ENCODE measurements at places on chromosomes 1 and 21.
A peak's percentile ranks its signal among the peaks of the same experiment; 100 is the strongest.

DNA sequence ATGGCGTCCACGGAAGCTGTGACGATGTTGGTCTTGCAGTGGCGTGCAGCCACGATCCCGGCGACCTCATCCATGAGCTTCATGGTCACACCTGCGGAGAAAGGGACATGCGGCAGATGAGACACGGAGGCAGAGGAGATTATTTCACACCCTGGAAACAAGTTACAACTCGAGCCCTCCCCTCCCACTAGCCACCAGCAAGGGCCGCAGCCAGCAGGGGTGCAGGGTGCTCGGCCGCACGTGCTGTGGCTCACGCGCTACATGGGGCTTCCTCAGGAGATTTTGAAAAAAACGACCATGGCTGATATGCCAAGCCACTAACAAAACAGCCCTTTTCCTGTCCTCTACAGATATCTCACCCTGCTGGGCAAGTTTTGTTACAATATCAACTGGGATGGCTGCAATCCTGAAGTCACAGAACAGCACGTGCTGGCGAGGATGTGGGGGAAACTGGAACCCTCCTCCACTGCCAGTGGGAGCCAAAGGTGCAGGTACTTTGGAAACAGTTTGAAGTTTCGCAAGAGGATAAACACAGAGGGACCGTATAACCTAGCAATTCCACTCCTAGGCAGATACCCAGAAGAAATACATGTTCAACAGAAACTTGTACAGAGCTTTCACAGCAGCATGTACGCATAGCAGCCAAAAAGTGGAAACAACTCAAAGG is 34.1 kb upstream of the GPR153 start:
- DNase-seq: no peak

DNA sequence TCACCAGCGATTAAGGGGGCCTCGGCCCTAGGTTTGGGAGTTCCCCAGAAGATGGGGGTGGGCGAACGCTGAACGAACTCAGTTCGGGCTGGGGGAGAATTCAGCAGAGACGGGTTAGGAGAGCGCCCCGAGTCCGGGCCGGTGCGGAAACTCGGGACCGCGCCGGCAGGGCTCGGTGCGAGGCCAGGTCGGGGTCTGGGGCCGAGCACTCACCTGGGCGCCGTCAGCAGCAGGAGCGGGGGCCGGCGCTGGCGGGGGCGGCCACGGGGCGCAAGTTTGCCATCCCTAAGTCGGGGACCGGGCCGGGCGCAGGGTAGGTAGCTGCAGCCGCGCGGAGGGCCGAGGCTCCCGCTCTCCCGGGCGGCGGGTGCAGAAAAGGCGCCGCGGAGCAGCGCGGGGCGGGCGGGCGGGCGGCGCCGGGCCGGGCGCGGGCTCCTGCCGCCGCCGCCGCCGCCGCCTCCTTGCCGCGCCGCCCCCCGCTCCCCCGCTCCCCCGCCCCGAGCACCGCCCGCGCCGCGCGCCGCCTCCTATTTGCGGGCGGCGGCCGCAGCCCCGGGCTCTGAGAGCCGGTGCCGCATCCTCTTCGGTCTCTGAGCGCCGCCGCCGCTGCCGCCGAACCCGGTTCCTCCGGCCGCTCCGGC is 349 bp downstream of the ADGRB2 start:
- DNase-seq: no peak

DNA sequence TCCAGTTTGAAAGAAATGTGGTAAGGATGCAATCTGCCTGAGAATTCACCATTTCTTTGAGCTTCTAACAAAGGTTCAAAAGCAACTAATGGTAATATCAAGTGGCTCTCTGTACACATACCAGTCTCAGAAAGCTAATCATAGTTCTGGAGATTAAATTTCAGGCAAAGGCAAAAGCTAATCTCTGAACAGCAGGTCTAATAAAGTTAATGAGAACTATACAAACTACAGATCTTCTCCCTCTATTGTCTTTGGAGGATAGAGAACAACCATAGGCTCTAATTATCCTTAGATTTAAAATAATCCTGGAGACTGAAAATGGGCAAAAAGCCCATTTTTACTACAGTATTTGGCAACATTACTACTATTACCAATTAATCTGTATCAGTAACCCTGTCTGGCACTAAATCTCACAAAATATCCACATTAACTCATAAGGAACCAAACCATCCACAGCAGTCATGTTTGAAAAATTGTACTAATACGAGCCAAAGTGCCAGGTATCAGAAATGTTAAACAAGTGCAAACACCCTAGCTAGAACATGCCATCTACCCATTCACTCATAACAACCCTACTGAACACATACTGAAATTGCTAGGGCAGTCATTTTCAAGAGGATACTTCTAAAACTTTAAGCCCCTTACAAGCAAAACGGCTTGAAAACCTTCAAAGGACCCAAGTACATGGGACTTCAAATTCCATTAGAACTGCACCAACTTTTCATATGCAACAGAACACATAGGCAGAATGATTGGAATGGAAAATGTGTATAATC is 4.8 kb downstream of the DIPK1A start:
- no peak for DNase-seq

DNA sequence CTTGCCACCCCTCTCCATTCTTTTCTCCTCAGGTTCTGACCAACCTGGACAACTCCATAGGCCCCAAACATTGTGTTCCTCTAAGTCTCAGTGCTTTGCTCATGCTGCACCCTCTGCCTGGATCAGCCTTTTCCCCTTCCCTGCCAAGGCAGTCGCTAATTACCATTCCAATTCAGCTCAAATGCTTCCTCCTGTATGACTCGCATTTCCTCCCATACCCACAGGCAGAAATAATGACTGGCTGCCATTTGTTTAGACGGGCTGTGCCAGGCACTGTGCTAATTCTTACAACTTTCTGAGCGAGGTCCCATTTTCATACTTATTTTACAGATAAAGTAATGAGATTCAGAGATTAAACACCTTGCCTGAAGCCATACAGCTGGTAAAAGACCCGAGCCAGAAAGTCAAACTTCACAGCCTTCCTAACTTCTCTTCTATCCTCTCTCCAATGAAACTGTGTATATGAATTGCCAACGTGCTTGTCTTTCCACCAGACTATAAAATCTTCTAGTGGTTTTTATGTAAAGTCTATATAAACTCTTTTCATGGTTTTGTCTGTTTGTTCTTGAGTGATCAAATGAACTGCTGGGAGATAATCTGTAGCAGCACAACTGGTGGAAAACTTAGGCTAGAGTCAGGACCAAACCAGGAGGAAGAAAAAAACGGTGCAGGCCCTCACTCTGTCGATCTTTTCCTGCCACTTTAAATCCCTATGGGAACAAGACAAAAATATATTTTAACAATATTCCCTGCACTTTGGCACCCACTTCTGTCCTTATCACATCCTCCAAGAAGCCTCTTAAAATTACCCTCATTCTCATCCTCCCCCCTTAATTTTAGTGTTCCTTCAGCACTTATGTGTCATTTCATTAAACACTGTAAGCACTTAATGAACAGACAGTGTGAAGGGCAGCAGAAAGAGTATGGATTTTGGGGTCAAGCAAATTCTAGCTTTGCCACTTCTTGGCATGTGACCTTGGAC is 33.7 kb downstream of the RAB3B start:
- DNase-seq: no peak

- DNase-seq: peak; percentile 82
These were observed 11.7 kb upstream of the S100A11 start for GRCh38 chr1:152048416-152049009.
